OCI-M1 (cell line): ENCODE measurements at places on chromosomes 7 and 10.

GRCh38 chr10:132259702-132260482 is 47.9 kb downstream of the STK32C start:
- no peak for DNase-seq

GRCh38 chr7:7706101-7706511 is 12.3 kb downstream of the RPA3 start:
- no peak for DNase-seq

DNA sequence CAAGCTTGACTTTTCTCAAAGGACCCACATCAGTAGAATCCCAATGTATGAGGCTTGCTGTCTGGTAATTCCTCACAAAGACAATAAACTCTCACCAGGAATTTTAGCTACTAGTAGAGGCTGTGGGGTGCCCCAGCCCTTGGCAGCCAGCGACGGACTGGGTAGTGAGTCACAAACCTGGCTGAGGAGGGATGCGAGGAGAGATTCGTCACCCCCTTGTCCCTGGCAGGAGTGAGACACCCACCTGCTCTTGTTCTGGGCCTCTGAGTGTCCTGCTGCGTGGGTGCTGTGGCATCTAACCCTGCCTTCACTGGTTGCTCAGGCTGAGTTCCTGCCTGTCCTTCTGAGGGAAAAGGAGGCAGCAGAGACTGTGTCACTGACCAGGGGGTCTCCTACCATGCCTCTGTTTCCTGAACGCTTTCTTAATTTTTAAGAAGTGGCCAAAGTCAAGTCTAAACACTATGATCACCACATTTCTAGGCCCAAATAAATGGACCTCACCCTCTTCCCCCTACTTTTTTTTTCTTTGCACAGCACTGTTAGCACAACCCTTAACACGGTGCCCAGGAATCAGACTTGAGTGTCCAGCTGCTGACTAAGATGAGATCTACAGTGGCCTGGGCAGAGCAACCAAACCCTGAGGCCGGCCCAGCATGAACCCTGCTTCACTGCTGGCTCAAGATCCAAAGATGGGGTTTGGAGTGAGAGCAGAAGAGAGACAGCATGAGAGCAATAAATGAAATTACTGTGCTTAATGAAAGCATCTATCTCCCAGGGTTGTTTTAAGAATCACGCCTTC is 146.4 kb downstream of the ANLN start:
- DNase-seq = no peak

DNA sequence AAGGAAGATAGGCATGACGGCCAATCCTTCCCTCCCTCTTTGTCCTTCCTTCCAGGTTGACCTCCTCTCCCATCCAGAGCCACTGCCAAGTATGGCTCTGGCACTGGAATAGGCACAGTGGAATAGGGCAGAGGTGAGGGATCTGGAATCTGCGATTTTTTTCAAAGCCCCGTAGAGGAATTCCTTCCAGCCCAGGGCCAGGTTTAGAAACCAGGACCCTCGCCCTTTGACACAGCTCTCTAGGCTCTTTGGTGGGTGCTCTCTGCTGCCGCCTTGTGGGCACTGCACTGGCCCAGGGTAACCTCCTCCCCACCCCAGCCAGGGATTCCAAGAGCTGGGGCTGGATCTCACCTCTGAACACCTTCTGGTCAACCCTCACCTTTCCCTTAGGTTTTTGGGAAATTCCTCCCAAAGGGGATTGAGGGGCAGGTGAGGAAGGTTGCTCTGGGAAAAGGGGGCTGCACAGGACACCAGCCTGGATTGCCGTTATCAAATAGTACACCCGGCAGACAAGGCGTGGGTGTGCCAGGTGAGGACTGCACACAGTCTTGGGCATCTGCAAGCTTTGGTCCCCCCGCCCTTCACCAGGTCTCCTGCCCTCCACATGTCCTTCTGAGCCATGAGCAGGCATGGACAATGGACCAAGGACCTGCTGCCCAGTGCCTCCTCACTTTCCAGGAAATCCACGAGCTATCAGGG is 22.8 kb downstream of the C10orf105 start:
- peak; percentile 81 for DNase-seq

DNA sequence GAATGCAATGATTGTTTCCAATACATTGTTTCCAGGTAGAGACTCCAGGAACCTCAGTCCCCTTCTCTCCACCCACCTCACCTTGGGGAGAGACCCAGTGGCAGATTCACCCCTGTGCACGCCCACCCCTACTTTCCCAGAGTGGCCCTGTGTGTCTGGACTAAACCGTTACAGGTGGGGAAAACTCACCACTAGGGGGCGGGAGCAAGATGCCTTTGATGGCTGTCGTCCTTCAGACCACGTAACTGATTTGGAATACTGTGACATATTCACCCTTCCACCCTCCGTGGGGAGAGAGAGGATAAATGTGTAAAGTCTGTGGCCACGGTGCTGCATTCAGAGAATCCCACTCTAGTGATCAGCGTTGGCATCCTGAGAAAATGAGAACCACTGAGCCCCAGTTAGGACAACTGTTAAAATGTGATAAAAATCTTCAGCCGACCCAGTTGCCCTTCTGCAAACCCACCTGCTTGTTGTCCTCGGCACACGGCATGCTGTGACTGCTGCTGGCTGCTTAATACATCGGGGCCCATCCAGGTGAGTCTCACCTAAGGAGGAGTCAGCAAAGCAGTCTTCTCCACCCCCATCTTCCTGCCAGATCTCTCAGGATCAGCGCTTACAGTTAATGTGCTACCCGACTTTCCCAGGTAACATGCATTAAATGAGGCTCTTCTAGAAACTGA is 41.5 kb upstream of the NMT2 start:
- DNase-seq = peak; percentile 87

DNA sequence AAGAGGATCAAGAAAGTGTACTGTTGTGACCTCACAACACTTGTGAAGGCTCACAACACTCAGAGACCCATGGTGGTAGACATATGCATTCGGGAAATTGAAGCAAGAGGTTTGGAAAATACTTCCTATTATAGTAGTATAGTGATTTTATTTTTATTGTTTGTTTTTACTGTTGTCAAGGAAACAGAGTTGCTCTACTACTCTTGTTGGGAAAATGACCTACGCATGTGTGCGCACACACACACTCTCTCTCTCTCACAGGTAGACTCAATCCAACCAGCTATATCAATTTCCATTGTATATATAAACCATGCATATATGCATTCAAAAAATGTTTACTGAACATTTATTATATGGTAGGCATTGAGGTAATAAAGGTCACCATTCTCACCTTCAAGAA is 63.7 kb upstream of the PRR15 start:
- no peak for DNase-seq
